Naive thymus-derived CD4-positive, alpha-beta T cell (primary cell): ENCODE measurements at places on chromosomes 6 and 20.
A peak's percentile ranks its signal among the peaks of the same experiment; 100 is the strongest.

DNA sequence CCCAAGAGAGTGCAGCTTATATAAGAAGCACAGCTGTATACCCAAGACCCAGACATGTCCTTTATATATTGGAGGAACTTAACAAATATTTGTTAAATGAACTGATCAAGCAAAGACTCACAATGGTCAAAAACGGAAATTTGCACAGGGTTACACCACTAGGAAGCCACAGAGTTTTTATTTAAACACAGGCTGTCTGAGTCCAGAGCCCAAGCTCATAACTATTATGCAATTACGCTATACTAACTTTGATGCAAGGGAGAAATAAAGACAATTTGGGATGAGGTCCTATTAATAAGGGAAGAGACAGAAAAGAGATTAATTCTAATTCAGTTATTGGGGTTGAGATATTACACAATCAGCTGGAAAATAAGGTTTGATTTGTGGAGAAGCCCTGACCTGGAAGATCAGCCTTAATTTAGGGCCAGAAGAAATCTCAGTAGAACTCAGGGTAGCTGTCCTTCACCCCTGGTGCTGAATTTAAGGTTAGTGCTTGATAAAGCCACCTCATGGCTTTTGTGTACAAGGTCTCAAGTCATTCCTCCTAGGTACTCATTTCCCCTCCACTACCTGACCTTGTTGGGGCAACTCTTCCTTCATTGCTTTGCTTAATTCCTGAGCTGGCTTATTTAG, 10.5 kb upstream of the ZNF334 start:
- no peak for DNase-seq

DNA sequence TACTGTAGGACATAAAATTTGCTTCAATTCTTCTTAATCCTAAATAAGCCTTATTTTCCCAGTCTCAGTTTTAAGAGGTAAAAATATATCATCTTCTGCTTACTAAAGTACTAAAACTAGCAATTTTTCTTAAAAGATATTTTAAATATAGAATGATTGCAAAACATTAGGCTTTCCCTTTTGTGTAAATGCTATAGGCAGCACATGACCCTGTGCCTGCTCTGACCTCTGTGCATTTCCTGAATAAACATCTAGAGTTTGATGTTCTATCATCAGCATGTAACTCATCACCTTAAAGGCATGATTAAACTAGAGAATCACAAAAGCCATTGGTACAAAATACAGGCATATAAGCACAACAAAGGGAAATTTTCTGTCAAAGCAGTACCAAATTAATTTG, 422.7 kb downstream of the TFAP2B start:
- DNase-seq = no peak

DNA sequence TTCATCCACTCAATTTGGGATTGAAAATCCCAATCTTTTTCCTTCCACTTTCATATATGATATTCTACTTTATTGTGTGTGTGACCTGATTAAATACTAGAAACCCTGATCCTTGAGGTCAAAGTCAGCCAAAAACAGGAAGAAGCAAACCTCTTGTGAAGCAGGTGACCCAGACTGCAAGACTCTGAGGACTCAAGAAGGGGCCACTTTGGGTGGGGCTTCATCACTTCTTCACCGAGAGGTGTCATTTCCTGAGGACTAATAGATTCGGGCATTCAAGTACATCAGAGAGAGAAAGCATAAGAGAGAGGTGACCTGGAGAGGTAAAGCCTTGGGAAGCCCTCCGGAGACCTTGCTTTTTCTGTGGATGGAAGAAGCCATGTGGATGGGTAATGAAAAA, 129.0 kb downstream of the CFAP61 start:
- no peak for DNase-seq

DNA sequence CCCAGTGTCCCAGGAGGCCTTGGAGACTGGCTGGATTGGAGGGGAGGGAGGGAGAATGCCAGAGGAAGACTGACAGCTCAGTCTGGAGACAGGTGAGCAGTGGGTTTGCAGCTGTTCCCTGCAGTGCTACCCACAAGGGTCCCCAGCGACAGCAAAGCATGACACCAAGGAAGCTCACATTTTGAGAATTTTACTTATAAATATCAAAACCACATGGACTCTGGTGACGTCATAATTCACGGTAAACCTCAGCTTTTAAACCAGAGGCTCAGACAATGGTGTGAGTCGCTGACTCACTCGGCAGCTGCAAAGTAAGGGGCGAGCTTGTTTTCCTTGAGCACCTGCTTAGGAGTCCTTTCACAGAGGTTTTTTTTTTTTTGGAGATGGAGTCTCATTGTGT, 65.2 kb downstream of the THBS2 start:
- no peak for DNase-seq

DNA sequence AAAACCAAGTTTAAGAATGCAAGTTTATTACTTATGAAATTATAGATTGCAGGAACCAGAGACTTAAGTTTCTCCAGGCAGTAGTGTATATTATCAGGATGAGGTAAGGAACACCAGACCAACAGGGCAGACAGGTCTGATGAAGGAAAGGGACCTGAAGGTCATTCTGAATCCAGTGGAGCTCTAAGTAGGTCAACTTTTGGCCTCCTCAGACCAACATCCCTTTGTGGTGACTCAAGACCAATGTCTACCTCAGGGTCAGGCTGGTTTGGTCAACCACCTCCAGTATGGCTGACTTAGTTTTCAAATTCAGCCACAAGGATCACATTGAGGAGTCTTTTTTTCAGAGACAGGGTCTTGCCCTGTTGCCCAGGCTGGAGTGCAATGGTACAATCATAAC, 38.7 kb upstream of the TFAP2A start:
- DNase-seq = no peak

DNA sequence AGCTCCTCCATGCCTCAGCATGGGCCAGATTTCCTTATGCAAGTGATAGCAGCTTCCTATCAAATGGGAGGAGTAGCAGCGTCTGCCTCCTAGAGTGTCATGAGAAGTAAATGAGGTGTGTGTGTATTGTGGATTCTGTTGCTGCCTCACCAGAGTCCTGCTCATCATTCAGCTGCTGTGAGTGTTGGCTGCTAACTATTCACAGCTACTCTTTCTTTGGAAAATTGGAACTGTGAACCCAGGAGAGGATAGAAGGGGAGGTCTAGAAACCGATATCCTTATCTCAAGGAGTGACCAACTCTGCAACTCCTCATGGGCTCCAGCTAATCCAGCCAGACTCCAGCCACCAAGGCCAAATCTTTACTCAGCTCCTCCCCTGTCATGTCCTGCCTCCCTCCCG, 63.3 kb downstream of the TOX2 start:
- no peak for DNase-seq

GRCh38 chr6:42200035-42200434, 5.3 kb upstream of the GUCA1B start:
- DNase-seq = no peak

DNA sequence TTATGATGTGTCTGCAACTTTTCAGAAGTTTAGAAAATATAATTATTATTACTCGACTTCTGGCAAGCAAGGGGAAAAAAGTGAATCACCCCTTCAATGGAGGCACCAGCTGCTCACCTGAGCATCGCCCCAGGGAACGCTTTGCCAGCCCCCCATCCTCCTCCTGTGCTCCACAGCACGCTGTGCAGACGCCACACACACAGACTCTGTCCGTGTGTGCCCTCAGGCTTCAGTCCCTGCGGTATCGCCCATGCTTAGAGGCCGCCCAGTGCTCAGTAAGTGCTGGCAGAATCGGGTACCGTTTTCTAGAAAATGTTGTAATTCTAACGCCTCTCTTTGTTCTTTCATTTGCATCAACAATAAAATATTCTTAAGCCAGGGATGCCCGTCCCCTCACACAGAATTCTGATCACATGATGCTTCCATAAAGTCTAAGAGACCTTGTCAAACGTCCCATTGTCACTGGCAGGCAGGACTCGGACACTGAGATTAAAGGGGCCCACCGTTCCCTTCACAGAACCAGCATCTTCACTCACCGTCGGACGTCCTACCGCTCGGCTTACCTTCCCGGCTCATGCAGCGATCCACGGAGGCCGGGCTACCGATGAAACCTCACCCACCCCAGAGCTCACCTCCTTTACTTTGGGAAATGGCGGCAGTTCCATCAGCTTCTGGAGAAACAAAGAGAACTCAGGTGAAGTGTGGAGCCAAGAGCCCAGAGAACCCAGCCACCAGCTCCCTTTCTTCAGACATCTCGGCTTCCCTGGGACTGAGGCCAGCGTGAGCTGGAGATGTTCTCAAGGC, 105.5 kb downstream of the DLL1 start:
- no peak for DNase-seq

DNA sequence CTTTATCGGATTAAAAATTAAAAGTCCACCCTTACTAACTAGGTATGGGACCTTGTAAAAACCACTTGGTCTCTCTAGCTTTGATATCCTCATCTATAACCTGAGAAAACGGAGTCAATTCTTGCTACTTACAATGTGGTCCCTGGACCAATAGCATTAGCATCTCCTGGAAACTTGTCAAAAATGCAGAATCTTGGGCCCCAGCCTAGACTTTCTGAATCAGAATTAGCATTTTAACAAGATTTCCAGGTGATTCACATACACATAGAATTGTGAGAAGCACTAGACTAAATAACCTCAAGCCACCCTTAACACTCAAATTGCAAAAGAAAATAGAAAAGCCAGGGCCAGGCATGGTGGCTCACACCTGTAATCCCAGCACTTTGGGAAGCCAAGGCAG, 96.6 kb downstream of the RNGTT start:
- DNase-seq = no peak

- no peak for DNase-seq
These were observed 154.4 kb upstream of the STMND1 start for GRCh38 chr6:16947375-16948015.

DNA sequence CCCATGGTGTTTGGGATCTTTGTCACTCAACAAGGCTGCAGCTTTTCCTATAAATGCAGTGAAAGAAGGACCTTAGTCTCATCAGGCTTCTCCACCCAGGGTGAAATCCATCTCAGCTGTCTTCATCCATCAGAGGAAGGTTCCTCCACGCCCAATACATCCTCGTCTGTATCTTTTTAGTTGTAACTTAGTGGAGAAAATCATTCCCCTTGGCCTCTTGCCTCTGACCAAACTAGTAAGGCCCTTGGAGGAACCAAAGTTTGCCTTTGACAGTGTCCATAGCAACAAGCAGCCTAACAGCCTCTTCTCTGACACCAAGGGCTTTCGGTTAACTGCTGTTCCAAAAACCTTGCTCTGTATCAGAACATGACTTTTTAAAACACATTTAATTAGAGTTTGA, 230.3 kb upstream of the ECI2 start:
- DNase-seq = no peak

- DNase-seq = peak; percentile 66
These were observed at the start of gene SIRT5 for GRCh38 chr6:13574571-13575376. SIRT5 (plus strand) TSS chr6:13574601; CDS start chr6:13584111, 9,510 bp downstream.

DNA sequence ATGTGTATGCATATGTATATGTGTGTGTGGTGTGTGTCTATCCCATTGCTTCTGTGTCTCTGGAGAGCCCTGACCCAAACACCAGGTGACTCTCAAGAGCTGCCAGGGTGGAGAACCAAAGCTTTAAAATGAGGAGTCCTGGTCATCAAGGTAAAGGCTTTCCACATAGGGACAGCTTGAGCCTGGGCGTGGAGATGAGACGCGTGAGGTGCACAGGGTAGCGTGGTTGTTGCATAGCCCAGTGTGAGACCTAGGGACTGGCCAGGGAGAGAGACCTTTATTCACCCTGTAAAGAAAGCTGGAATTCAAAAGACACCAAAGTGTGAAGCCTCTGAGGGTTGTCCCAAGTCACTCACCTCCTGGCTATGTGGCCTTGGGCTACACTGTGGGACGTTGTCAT, 149.1 kb downstream of the SYCP2 start:
- no peak for DNase-seq

GRCh38 chr6:14364370-14364769, 246.8 kb downstream of the CD83 start:
- no peak for DNase-seq

DNA sequence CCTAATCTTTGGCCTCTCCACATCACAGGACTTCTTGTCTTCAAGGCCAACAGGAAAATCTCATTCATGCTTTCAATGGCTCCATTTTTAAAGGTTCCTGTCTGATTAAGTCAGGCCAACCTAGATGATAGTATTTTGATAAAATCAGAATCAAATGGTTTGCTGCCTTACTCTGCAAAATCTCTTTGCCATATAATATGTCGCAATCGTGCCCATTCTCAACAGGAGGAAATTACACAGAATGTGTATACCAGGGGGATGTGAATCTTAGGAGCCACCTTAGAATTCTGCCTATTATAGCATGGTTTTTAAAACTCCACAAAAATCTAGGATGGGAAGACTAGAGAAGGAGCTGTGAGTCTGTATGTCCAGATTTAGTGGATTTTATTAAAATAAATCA, 612.9 kb upstream of the MAN1A1 start:
- no peak for DNase-seq

DNA sequence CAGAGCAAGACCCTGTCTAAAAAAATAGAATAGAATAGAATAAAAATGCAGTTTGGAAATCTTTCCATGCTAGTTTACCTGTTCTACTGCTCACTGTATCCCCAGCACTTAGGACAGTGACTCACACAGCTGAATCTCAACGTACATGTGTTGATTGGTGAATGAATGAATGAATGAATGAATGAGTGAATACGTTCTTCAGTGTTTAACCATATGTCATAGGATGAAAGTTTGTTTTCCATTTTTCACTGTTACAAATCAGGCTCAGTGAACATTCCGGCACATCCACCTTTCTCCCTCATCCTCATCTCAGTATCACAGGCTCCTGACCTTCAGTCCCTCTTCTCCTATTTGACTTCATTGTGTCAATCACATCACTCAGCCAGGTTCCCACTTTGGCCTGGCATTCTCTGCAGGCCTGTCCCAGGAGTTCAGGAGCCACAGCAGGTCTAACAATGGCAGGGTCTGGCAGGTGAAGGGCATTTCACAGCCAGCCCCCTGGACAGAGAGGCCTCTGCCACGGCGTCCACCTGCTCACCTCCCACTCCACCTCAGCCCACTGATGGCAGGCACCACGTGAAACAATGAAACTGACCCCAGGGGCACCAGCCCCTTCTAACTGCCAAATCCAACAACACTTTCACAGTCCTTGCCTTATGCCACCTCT, 7.9 kb downstream of the ZC3H12D start:
- no peak for DNase-seq

- DNase-seq = peak; percentile 72
These were observed 644 bp downstream of the RBL1 start for GRCh38 chr20:37095108-37095598.

GRCh38 chr6:161507375-161507774, 233.5 kb upstream of the AGPAT4 start:
- no peak for DNase-seq

GRCh38 chr6:128246472-128247260, 273.7 kb downstream of the PTPRK start:
- DNase-seq = no peak

- DNase-seq = no peak
These were observed 50.0 kb downstream of the DCDC2 start for GRCh38 chr6:24307881-24308280.

DNA sequence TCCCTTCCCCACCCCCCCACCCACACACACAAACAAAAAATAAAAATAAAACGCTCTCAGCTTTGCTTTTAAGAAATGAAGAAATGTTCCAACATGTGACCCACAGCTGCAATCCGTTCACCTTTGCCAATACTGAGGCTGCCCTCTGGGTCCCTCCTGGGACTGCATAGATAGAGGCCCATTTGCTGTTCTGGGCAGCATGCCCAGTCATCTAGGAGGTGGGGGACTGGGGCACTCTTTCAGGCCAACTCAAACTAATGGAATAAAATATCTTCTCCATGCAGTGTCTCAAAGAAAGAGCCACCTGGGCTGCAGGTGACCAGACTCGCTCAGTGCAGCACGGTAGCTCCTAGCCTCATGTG, 79.9 kb downstream of the SLC22A3 start:
- no peak for DNase-seq
